Caco-2 (cell line): ENCODE measurements at places on chromosomes 6 and 20. TPM values are rescaled to one million over a fixed set of nuclear protein-coding genes. Genes with fewer than 3 reads are reported as not detected.
A peak's percentile ranks its signal among the peaks of the same experiment; 100 is the strongest.

The PPP1R3G gene
- total RNA-seq, result 0.14 and 0.18 TPM in 2 replicates

The TRERF1 gene
- 0.39 and 0.49 TPM in 2 replicates for total RNA-seq

The JPH2 gene
- 10.5 and 11.1 TPM in 2 replicates for total RNA-seq

The ITPR3 gene
- 42.1 and 50.5 TPM in 2 replicates for total RNA-seq

The RAET1G gene
- not detected in 2 replicates for total RNA-seq

The WASF1 gene
- total RNA-seq, result 7.3 and 7.4 TPM in 2 replicates

DNA sequence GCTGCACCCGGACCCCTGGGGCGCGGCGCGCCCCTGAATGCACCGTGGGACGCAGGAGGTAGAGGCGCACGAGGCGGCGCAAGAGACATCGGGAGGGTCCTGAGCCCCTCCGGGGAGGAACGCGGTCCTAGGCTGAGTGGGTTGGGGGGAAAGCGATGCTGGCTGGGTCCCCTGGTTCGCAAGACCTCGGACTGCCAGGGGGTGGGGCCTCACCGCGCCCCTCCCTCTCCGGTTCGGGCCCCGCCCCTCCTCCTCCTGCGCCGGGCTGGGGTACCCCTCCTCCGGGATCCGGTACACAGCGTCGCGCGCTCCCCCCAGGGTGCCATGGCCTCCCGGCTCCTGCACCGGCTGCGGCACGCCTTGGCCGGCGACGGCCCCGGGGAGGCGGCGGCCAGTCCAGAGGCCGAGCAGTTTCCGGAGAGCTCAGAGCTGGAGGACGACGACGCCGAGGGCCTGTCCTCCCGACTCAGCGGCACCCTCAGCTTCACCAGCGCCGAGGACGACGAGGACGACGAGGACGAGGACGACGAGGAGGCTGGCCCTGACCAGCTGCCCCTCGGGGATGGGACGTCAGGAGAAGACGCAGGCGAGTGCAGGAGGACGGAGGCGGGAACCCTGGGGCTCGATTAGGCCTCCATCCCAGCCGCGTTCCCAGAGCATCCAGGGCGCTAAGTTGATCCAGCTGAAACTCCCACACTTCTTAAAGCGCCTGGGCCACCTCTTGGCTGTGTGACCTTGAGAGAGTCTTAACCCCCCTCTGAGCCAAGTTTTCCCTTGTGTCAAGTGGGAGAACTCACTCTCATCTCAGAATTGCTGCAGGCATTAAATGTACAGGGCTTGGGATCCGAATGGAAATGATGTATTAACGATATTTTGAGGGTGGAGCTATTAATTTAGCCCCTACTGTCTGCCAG is 541 bp downstream of the SNX21 start:
- H3K4me3 ChIP-seq, result peak overlapping the region; percentile 86
- no peaks in the 10 kb centered on the region for H3K36me3 ChIP-seq
- peaks cover 13% of the 10 kb centered on the region for H3K4me1 ChIP-seq
- DNase-seq, result peak; percentile 83

- no peak overlapping the region for H3K27ac ChIP-seq
- no peaks in the 10 kb centered on the region for H3K36me3 ChIP-seq
- no peaks in the 10 kb centered on the region for H3K4me1 ChIP-seq
- no peaks in the 10 kb centered on the region for H3K27me3 ChIP-seq
- H3K4me3 ChIP-seq, result no peak overlapping the region
- no peak for DNase-seq
These were observed 200.2 kb upstream of the EYA4 start for GRCh38 chr6:133040803-133041419.

DNA sequence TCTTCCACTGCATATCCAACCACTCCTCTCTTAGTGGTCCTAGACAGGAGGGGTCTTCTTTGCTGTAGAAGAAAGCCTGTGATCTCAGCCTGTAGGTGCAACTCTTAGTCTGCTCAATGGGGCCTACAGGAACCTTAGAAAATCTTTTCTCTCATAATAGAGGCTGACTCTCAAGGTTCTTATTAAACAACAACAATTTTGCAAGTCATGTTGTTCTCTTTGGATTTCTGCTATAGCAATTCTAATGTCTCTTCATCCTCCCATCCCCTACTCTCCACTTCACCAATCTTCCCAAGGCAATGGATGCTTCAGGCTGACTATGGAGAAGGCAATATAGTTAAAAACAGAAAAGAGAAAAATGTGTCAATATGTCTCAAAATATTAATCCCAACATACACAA is 40.8 kb upstream of the SPTLC3 start:
- H3K4me1 ChIP-seq, result peaks cover 8% of the 10 kb centered on the region; the same call in 1 of the 2 replicates
- no peak overlapping the region for H3K4me3 ChIP-seq
- H3K36me3 ChIP-seq, result no peaks in the 10 kb centered on the region; the same call in 1 of the 2 replicates
- DNase-seq, result no peak
- H3K27me3 ChIP-seq, result no peaks in the 10 kb centered on the region

- H3K36me3 ChIP-seq, result no peaks in the 10 kb centered on the region
- H3K4me1 ChIP-seq, result peaks cover 4% of the 10 kb centered on the region; the same call in 1 of the 2 replicates
- no peak overlapping the region for H3K27ac ChIP-seq
- no peak overlapping the region for H3K4me3 ChIP-seq
- no peak for DNase-seq
- H3K27me3 ChIP-seq, result no peaks in the 10 kb centered on the region
These were observed 32.5 kb upstream of the ASCC3 start for GRCh38 chr6:100913400-100914276.

- no peaks in the 10 kb centered on the region for H3K27me3 ChIP-seq
- no peaks in the 10 kb centered on the region for H3K4me1 ChIP-seq
- no peak overlapping the region for H3K4me3 ChIP-seq
- no peak for DNase-seq
- H3K27ac ChIP-seq, result no peak overlapping the region
- no peaks in the 10 kb centered on the region for H3K36me3 ChIP-seq
These were observed 23.9 kb upstream of the CD164 start for GRCh38 chr6:109406196-109406595.

DNA sequence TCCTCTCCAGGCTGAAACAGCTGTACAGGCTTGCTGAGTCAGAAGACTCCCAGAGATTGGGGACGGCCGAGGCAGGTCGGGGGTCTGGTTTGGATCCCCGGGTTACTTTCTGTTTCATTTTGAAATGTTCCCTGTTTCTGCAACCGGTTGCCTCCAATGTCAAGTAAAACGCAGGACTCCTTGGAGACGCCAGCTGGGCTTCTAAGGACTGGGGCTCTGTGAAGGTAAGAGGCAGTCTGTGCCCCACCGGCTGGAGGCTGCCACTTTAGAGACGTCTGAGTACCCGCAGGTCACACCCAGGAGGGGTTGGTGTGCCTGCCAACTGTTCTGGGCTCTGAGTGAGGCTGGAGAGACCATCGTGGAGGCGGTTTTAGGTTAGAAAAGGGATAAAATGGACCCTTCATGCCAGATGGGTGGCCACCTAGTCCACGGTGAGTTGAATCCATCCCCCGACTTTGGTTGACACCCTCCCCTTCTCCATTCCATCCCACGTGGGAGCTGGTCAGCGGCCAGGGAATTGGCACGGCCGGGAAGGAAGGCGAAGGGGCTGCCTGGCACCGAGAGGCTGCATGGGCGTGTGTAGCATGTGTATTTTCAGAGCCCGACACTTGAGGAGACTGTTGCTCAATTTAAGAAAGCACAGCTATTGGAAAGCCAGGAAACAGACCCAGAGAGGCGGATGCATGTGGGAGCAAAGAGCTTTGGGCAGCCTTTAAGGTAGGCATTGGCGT is 240.9 kb downstream of the PHACTR1 start:
- no peaks in the 10 kb centered on the region for H3K27me3 ChIP-seq
- H3K4me1 ChIP-seq, result no peaks in the 10 kb centered on the region
- no peak overlapping the region for H3K4me3 ChIP-seq
- no peak overlapping the region for H3K27ac ChIP-seq
- no peaks in the 10 kb centered on the region for H3K36me3 ChIP-seq
- DNase-seq, result no peak
